Thoracic aorta endothelial cell (primary cell): ENCODE measurements at places on chromosomes 2 and 18. TPM values are rescaled to one million over a fixed set of nuclear protein-coding genes. Genes with fewer than 3 reads are reported as not detected.

Gene LYPD6B
- not detected in 2 replicates for total RNA-seq

Gene FIGLA
- not detected in 2 replicates for total RNA-seq

Gene LRRC30
- total RNA-seq, result not detected in 2 replicates

Gene MAP2
- total RNA-seq, result 24.5 and 46.1 TPM in 2 replicates

Gene ZNF516
- total RNA-seq, result 12.0 and 14.4 TPM in 2 replicates
